ENCODE measurements at places on chromosomes 2 and 18.

DNA sequence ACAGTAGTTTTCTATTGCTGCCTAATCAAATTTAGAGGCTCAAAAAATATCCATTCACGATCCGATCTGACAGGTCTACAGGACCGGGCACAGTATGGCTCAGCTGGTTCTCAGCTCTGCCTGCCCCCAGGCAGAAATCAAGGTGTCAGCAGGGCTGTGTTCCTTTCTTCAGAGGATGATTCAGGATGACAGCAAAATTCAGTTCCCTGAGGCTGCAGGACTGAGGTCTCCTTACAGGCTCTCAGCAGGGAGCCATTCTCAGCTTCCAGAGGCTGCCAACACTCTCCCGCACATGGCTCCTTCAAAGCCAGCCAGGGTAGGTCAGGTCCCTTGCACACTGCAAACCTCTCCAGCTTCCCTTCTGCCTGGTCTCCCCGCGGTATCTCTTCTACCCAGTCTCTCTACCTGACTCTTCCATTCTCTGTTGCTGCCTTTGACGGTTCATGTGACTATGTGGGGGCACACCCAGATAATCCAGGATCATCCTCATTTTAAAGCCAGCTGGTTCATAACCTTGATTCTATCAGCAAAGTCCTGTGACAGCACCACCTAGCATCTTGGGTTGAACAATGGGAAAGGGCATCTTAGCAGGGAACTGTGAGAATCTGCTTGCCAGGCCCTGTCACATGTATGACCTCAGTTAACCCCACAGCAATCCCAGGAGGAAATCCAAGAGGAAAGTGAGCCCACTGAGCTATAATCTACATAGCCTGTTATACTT is 50.4 kb downstream of the UXS1 start:
- no peak for DNase-seq

DNA sequence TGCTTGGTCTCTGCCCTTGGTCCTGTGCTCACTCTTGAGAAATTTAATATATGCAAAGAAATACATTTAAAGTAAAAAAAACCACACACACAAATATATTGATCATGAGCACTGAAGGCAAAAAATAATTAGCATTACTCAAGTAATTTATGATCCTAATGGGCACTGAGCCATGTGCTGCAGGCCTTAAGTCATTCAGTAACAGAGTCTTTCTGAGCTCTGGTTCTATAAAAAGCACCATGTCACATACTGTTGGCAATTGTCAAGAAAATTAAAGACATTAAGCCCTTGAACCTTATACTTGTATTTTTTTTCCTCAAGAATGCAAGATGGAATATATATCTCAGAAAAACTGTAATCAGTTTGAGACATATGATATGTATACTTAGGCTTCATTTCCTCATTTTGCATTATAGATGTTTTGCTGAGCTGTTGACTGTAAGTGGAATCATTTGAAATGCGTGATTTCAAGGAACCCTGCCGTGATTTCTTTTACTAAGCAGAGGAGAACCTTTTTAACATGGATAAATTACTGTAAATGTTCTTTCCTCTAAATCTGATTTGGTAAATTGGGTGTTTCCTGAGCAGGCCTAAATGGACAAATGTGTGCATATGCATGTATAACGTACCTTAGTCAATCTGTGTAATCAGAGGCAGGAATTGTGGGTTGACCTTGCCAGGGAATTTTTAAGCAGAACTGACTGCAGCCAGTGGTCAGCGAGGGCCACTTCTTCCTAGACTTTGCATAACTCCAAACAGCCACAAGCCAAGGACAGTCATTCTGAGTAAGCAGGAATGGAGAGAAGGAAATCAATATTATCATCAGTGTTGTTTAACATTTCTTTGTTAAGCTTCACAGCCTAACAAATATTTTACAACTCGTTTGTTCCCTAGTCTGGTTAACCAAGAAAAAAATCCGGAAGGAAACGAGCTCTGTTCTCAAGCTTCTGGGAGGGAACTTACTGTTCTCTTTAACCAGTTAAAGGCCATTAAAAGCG is 191.5 kb upstream of the ATP5MC3 start:
- DNase-seq, result no peak

GRCh38 chr2:42793334-42794270 is 1.2 kb upstream of the HAAO start:
- no peak for DNase-seq

GRCh38 chr2:150778828-150779227 is 291.4 kb upstream of the RND3 start:
- DNase-seq, result no peak

- no peak for DNase-seq
These were observed 235.3 kb upstream of the TANK start for GRCh38 chr2:160924936-160925353.
